Activated CD4-positive, alpha-beta T cell treated with anti-CD3 and anti-CD28 coated beads, Interleukin-2, amount 50 U/mL, for 16 hours (primary cell): ENCODE measurements at places on chromosomes 11 and 22.
A peak's percentile ranks its signal among the peaks of the same experiment; 100 is the strongest.

GRCh38 chr11:11038782-11039181, 180.9 kb upstream of the ZBED5 start:
- no peak for DNase-seq

GRCh38 chr22:24181088-24181995, at the start of gene SUSD2:
Gene SUSD2, plus strand, starts transcription at chr22:24181487. Its CDS starts 33 bp downstream, at chr22:24181520.
- no peak for DNase-seq

DNA sequence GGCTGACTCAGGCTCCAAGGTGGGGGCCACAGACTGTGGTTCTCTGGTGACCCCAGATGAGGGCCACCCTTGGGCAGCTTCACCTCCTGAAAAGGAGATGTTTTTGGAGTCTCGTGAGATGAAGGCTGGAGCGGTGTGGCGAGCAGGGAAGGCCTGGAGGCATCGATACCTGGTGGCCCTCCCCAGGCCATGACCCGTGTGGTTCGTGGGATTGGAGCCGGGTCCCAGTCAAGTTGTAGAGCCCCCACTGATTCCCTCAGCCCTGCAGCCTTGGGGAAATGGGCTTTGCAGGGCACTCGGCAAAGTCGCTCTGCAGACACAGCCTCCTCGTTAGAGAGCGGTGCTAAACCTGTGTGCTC, 1083.4 kb downstream of the BRD1 start:
- DNase-seq, result no peak

- DNase-seq, result peak; percentile 60
Measured at GRCh38 chr22:19579880-19580279, 55.7 kb upstream of the CLDN5 start.

GRCh38 chr22:42944409-42944808, 70.5 kb downstream of the PACSIN2 start:
- DNase-seq, result no peak

DNA sequence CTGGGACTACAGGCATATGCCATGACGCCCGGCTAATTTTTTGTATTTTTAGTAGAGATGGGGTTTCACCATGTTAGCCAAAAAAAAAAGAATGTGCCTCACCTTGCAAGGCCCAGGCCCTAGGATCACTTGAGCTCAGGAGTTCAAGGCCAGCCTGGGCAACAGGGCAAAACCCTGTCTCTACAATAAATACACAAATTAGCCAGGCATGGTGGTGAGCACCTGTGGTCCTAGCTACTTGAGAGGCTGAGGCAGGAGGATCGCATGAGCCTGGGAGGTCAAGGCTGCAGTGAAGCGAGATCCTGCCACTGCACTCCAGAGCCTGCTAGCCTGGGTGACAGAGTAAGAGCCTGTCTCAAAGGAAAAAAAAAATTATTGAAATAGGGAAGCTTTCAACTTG, 8.1 kb upstream of the LDHC start:
- no peak for DNase-seq

- no peak for DNase-seq
Measured at GRCh38 chr11:135062994-135063393, 651.0 kb upstream of the B3GAT1 start.

DNA sequence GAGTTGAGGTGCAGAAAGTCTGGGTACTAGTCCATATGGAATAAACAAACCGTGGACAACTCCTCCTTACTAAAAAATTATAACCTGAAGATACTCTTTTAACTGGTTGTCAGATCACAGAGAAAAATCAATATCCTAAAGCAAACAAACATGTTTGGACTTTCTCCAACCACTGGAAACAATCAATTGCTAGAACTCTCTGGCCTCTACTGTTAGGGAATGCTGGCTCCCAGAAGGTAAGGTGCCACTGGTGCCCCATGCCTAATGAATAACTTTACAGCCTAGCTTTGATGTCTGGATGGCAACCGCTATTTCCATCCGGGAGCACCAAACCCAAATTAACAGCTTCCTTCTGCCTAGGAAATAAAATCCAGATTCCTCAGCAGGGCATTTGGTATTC, 74.5 kb downstream of the AMBRA1 start:
- no peak for DNase-seq

DNA sequence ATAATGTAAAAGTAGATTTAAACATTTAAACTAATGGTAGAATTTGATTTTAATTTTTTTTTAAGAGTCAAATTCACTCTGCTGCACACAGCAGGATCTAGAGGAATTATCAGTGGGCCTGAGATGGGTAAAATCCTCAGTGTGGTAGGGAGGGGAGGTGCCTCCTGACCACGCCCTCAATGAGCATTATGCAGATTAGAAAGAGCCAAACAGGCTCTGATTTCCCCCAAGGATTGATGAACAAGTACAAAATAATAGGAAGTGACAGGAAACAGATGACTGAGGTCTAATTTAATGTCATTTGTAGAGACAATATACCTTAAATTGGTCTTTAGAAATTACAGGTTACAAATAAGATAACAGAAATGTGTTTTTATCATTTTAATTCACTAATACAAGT, 155.2 kb downstream of the DCDC1 start:
- no peak for DNase-seq

GRCh38 chr22:37639070-37639760, at the start of gene SH3BP1:
Gene SH3BP1, plus strand, starts transcription at chr22:37639669. Its CDS starts 119 bp downstream, at chr22:37639788.
- peak; percentile 66 for DNase-seq

- DNase-seq, result no peak
Measured at GRCh38 chr22:38858492-38858891, 13.5 kb downstream of the CBX6 start.

DNA sequence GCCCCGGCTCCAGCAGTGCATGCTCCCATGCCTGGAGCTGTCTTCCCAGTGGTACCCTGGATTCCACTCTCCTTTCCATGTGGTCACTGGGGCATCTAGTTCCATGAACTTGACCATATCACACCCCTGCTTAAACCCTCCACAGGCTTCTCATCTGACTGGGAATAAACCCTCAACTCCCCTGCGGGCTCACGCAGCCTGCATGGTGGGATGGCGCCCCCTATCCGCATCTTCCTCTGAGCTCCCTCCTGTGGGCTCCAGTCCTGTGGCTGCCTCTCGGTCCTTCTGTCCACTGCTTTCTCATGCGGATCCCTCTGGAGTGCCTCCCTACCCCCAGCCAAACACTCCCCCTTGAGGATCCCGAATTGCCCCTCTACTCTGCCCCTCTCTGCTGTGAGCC, 41.4 kb upstream of the TTLL12 start:
- DNase-seq, result no peak

- DNase-seq, result no peak
Measured at GRCh38 chr11:115181538-115181937, 322.7 kb downstream of the CADM1 start.

- DNase-seq, result no peak
Measured at GRCh38 chr22:29230972-29231875, 25.5 kb downstream of the EMID1 start.

- no peak for DNase-seq
Measured at GRCh38 chr11:7572001-7572712, 58.4 kb downstream of the PPFIBP2 start.

DNA sequence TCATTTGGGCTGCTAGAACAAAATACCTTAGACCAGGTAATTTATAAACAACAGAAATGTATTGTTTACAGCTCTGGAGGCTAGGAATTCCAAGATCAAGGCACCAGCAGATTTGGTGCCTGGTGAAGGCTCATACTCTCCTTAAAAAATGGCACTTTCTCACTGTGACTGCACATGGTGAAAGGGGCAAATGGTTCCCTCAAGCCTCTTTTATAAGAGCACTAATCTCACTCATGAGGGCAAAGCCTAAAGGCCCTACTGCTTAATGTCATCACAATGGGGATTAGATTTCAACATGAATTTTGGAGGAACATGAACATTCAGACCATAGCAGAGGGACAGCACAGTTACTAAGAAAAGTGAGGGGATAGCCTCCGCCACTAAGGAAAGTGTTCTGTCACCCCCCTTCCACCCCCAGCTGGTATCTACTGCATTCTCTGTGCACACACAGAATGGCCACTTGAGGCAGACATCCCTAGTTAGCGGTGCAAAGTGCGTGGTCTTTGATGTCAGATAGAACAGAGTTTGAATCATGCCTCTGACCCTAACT, 47.2 kb upstream of the CEP295 start:
- peak; percentile 3 for DNase-seq

DNA sequence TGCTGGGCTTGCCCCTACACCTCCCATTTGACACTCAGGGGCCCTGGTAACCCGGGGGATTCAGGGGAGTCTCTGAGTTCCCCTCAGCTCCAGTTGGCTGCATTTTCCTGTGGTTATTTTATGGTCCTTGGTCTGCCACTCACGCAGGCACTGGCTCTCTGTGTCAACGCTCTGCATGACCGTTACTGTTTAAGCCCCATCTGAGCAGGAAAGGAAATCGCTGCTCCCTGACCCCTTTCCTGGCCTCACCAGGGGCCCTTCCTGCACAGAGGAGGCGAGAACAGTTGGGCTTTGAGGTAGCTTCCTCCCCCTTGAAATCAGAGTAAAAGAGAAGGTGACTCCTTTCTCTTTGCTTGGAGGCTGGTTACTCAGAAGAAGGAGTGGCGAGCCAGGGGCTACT, 2.4 kb downstream of the C1QTNF4 start:
- no peak for DNase-seq

DNA sequence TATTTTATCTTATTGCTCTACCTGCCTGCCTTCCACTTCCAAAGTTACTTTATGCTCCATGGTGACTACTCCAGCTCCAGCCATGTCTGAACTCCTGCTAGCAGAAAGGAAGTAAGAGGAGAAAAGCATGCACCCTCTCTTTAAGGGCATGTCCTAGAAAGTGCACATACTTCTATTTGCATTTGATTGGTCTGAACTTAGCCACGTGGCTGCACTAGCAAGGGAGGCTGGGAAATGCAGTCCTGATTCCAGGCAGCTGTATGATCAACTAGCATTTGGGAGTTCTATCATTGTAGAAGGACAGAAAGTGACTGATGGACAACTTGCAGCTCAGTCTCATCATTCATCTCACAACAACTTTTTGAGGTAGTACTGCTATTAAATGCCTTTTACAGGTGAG, 515.7 kb downstream of the BUD13 start:
- DNase-seq, result no peak

DNA sequence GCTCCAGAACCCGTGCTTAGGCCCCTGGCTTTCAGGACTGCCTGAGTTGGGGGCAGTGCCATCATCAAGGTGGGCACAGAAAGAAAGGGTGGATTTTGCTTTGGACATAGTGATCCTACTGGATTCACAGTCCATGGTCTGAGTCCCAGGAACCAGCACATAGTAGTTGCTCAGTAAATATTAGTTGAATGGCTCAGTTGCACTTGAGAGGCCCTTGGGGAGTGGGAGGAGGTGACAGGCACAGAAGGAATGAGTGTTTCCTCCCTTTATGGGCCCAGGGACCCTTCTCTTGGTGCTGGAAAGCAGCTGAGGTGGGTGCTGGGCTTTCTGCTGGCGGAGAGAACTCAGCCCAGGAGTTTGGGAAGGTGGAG, 16.6 kb downstream of the ARHGEF17 start:
- DNase-seq, result no peak

- DNase-seq, result no peak
Measured at GRCh38 chr11:120702656-120703055, 191.1 kb downstream of the GRIK4 start.

GRCh38 chr11:93686812-93687211, 25.3 kb downstream of the CEP295 start:
- no peak for DNase-seq

GRCh38 chr22:37309211-37310074, 27.1 kb downstream of the CYTH4 start:
- DNase-seq, result peak; percentile 81

DNA sequence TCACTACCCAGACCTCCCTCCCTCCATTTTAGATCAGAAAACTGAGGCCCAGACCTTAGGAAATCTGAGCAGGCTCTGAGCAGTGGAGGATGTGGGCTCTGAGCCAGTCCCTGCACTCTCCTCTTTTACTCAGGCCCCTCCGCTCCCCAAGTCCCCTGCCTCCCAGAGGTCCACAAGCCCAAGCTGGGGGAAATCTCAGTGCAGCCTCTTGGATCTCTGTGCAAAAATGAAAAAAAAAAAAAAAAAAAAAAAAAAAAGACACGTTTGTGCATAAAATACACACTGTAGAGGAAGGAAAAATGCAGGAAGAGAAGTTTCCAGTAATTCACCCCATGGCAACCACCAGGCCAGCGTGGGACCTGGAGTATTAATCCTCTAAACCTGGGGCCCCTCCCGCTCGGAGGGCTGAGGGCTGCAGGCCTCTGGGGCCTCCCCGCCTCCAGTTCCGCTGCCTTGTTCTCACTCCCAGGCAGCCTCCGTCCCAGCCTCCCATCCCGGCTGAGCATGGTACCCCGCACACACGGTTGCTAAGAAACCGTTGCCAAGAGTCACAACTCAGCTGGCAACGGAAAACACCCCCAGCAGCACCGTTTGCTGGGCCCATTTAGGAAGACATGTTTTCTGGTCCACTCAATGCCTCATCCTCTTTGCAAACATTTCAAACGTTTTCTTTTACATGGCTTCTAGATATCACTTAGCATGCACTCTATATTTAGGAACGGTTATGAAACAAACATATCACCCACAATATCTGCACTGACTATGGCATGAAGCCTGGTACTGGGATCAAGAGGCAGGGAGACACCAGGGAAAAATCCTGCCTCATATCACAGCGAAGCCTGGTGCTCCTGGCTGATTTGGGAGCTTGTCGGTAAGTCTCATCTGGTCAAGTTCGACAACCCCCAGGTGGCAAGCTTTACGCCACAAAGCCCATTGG, 227.5 kb downstream of the CTTN start:
- DNase-seq, result no peak

DNA sequence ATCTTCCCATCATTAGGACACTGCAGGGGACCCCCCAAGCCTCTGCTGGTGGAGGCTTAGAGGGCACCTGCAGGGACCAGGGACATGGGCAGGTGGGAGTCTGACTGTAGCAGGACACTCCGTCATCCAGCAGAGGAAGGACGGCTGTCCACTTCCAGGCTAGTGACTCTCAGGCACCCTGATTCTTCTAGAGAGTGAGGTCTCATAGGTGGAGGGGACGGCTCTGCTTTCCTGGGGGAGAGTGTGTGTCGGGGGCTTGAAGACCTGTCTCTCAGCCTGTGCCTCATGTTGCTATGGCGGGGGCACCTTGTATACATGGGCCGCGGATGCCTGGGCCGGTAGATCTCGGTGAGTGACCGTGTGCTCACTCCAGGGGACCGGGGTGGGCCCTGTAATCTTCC, 1116.6 kb downstream of the BRD1 start:
- DNase-seq, result no peak

- no peak for DNase-seq
Measured at GRCh38 chr11:86444981-86445380, 70.3 kb downstream of the CCDC81 start.

GRCh38 chr22:17097701-17098100, 12.9 kb downstream of the IL17RA start:
- no peak for DNase-seq

- DNase-seq, result no peak
Measured at GRCh38 chr11:33324302-33324985, 67.3 kb downstream of the HIPK3 start.

GRCh38 chr11:44536788-44537516, 28.5 kb upstream of the CD82 start:
- DNase-seq, result no peak

GRCh38 chr22:42649246-42650099, at the start of gene CYB5R3:
Gene CYB5R3, minus strand, starts transcription at chr22:42649392. Its CDS starts 77 bp downstream, at chr22:42649315.
- peak; percentile 85 for DNase-seq

GRCh38 chr11:133064152-133064877, 468.0 kb downstream of the OPCML start:
- DNase-seq, result no peak

GRCh38 chr11:1351278-1351937, 38.3 kb upstream of the BRSK2 start:
- no peak for DNase-seq

- DNase-seq, result no peak
Measured at GRCh38 chr11:30710221-30710620, 124.1 kb upstream of the MPPED2 start.

- peak; percentile 52 for DNase-seq
Measured at GRCh38 chr11:122852074-122852795, 13.9 kb downstream of the CRTAM start.
